T-cell (primary cell): ENCODE measurements at places on chromosomes 16 and 17. TPM values are rescaled to one million over a fixed set of nuclear protein-coding genes. Genes with fewer than 3 reads are reported as not detected.

Gene TVP23A
- not detected for total RNA-seq

Gene NATD1
- 7.2 TPM for total RNA-seq

Gene DDX19B
- total RNA-seq: 27.8 TPM

- H3K4me3 ChIP-seq: no peak overlapping the region
- peaks cover 9% of the 10 kb centered on the region for H3K4me1 ChIP-seq
- H3K27ac ChIP-seq: no peak overlapping the region
- DNase-seq: no peak
- no peaks in the 10 kb centered on the region for H3K27me3 ChIP-seq
- H3K36me3 ChIP-seq: peaks cover 7% of the 10 kb centered on the region
Measured at GRCh38 chr16:4631444-4631843, 6.8 kb downstream of the MGRN1 start.

DNA sequence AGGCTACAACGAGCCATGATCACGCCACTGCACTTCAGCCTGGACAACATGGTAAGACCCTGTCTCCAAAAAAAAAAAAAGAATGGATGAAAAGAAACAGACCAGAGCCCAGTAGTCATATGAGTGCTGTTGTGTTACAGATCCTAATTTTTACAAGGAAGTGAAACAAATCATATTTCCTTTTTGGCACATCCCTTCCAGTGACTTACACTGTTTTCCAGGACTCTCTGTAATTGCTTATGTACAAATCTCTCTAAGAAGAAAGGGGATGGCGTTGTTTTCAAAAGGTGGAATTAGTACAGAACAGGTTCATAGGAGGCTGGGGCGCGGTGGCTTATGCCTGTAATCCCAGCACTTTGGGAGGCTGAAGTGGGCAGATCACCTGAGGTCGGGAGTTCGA is 19.8 kb upstream of the ZNF594 start:
- H3K4me3 ChIP-seq: no peak overlapping the region
- H3K27me3 ChIP-seq: no peaks in the 10 kb centered on the region
- peaks cover 7% of the 10 kb centered on the region for H3K4me1 ChIP-seq
- no peak for DNase-seq
- H3K36me3 ChIP-seq: no peaks in the 10 kb centered on the region

GRCh38 chr17:29126268-29126930 is 53.8 kb downstream of the MYO18A start:
- DNase-seq: no peak
- H3K4me1 ChIP-seq: peaks cover 19% of the 10 kb centered on the region
- peaks cover 16% of the 10 kb centered on the region for H3K36me3 ChIP-seq
- no peaks in the 10 kb centered on the region for H3K27me3 ChIP-seq
- H3K27ac ChIP-seq: no peak overlapping the region

DNA sequence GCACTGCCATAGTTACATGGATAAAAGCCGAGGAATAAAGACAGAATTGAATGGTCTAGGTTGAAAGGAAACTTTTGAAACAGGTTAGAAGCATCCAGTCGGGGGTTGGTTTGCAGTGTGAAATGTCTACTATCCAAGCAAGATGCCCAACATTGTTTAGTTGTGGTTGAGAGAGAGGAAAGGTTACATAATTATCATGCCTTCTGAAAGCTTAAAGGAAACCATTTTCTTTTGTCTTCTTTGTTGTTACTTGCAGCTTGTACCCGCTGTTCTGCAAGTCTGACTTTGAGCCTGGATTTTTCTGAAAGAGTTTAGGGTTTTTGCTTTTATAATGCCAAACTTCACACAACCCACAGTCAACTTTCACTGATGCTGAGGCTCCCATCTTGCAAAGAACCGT is 167.9 kb downstream of the AXIN2 start:
- no peak for DNase-seq
- H3K27me3 ChIP-seq: no peaks in the 10 kb centered on the region
- H3K27ac ChIP-seq: no peak overlapping the region
- H3K4me1 ChIP-seq: peaks cover 18% of the 10 kb centered on the region

DNA sequence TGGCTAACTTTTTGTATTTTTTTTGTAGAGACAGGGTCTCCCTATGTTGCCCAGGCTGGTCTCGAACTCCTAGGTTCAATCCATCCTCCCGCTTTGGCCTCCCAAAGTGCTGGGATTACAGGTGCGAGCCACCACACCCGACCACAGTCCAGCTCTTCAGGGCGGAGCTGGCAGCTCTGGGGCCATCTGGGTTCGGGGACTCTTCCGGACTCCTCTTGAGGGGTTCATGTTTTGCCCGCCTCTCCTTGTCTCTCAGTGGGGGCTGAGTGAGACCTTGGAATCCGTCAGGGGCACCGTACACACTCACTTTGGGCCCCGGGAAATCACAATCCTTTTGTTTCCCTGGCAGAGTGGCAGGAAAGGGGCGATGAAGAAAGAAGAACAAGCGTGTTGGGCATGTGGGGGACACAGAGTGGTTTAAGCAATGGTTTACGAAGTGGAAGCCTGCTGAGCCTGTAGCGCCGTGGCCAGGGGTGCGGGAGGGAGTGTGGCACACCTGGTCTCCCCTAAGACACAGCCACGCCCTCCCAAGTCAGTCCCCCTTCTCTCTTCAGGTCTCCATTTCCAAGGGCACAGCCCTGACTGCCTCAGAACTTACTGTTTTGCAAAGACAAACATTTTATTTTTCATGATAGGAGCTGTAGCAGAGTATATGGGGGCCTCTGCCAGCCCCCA is 26.1 kb downstream of the TNS4 start:
- no peaks in the 10 kb centered on the region for H3K36me3 ChIP-seq
- no peak overlapping the region for H3K4me3 ChIP-seq
- DNase-seq: no peak
- H3K27ac ChIP-seq: no peak overlapping the region
- H3K4me1 ChIP-seq: peaks cover 49% of the 10 kb centered on the region
- H3K27me3 ChIP-seq: peaks cover 3% of the 10 kb centered on the region
